ENCODE measurements at places on chromosomes 5 and 9. TPM values are rescaled to one million over a fixed set of nuclear protein-coding genes. Genes with fewer than 3 reads are reported as not detected.
A peak's percentile ranks its signal among the peaks of the same experiment; 100 is the strongest.

Gene EIF4E1B
- not detected for total RNA-seq

Gene BTNL3
- not detected for total RNA-seq

Gene TOR4A
- total RNA-seq, result 0.80 TPM

Gene MRPS27
- 26.1 TPM for total RNA-seq

Gene DMRT3
- not detected for total RNA-seq

Gene GTF2H2C
- total RNA-seq, result 12.7 TPM

Gene KIAA1191
- total RNA-seq, result 64.8 TPM

Gene SLC28A3
- total RNA-seq, result not detected

Gene CATSPER3
- total RNA-seq, result 0.56 TPM

DNA sequence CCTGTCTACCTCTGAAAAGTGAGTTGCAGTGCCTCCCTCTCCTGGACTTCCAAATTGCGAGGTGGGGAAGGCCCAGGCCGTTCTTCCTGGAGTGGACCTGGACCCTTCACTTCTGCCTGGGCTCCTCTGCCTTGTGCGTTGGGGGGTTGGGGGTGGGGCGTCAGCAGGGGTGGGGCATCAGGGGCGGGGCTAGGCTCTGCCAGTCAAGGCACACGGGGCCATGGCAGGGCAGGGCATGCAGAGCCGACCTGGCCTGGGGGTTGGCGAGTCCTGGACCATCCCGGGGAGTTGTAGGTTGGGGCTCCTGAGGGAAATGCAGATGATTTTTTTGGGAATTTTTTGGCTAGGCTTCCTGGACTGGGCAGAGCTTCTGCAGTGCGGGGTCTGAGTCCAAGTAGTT, 87.1 kb downstream of the EHMT1 start:
- DNase-seq, result no peak

- peak; percentile 62 for DNase-seq
These were observed 25.8 kb upstream of the HSD17B3 start for GRCh38 chr9:96327694-96328352.

GRCh38 chr5:34040472-34040871, 2.5 kb downstream of the C1QTNF3 start:
- DNase-seq, result no peak

GRCh38 chr9:98892288-98892687, 51.4 kb upstream of the COL15A1 start:
- DNase-seq, result no peak

DNA sequence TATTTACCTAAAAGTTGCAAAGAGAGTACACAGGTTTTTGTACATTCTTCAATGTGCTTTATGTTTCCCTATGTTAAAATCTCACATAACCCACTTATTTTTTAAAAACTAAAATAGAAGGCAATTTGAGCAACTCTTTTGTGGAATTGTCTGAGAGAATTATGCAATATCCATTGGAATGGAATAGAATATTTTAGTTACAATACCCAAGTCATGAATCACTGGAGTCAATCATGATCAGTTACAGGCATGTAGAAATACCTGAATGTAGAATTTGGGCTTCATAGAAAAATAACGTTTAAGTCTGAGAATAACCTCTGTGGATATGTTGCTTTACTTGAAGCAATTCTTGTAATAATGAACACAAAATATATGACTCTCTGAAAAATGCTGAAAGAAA, 143.3 kb downstream of the FGF10 start:
- no peak for DNase-seq

- DNase-seq, result no peak
These were observed 49.6 kb downstream of the ANKRD55 start for GRCh38 chr5:56183506-56183905.

Measured in CD4-positive, alpha-beta T cell (primary cell).